ENCODE measurements at places on chromosomes 7 and 10.

DNA sequence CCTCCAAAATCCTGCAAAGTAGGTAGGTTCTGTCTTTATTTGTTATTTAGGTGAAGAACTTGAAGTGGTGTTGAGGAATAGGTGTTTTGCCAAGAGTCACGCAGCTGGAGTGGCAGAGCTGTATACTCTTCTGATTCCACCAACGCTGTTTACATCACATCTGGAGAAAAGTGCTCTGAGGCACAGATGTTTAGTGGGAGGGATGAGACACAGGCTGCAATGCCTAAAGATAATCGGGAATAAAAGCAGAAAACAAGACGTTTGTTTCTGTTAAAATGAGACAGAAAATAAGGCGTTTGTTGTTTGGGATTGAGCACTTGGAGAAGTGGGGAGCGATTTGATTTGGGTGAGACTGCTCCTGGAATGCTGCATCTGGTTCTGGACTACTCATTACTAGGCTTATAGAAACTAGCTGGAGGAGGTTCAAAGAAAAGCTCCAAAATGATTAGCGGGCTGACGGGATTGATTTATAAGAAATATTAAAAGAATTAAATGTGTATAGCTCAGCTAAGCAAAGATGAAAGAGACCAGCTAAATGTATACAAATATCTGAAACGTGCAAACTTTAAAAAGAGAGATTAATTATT, 54.3 kb downstream of the TRUB1 start:
- DNase-seq: no peak

GRCh38 chr10:11024596-11024995, 6.9 kb downstream of the CELF2 start:
- DNase-seq: no peak

GRCh38 chr10:127033216-127034033, 128.2 kb downstream of the DOCK1 start:
- DNase-seq: no peak

GRCh38 chr7:14666913-14667312, 235.6 kb downstream of the DGKB start:
- DNase-seq: no peak

GRCh38 chr10:34504534-34504933, 310.6 kb downstream of the PARD3 start:
- no peak for DNase-seq

DNA sequence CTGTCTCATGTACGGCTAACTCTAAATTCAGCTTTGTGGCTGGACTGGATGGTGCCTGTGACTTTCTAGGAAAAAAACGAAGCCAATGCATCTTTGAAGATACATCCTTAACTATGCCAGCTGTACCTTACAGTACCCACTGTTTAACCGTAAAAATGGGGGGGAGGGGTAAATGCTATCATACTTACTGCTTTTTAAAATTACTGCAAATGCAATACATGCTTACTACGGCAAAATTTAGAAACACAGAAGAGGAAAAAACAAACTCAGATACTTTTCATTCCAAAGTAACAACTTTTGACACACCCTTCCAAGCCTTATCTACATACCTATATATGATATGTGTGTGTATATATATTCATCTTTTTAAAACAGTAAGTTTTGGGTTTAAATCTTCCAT, 20.4 kb upstream of the GLCCI1 start:
- DNase-seq: no peak

DNA sequence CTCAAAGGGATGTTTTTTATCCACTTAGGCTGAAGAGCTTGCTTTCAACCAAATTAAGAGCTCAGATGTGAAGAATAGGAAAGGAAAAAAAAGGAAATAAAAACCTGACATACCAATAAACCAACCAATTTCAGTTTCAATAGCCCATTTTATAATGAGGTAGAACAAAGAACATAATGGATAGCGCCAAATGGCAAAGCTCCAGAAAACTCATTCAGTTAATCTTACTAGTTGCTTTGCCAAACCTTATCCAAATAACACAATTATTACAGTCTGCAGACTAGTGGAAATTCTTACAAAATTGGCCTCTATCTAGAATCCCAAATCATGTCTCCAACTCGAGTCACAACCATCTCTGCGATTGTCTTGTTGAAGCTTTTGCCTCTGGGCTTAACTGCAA, 337.0 kb downstream of the CRPPA start:
- DNase-seq: no peak

DNA sequence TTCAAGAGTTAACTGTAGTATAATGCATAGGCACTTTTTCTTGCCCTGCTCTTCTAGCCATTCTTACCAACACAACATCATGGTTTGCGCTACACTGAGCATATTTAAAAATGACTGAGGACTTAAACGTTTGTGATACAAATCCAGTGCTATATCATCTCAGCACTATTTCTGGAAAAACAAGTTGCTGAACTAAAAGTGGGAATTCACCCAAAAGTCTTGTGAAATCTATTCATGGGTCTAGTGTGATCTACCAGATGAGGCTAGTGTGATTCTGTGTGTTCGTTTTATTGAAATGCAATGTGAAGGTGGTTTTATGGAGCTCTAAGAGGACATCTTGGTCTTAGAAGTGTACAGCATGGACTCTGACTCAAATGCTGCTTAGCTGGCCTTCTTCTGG, 584.6 kb upstream of the POM121L12 start:
- DNase-seq: no peak

DNA sequence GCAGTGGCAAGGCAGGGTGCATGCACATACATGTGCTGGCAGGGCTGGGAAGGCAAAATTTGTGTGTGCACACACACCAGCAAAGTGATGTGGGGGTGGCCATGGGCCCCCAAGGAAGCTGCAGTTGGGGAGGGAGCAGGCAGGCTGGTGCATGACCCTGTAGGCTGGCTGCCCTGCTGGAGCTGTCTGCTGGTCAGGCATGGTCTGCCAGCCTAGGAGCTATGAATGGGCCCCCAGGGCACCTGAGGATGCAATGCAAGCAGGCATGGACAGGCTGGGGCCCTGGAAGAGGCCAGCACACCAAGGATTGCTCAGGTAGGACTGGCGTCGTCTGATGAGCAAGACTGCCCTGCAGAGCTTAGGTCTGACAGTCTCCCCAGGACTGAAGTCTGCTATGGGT, 18.2 kb upstream of the PPP1R3A start:
- no peak for DNase-seq

- DNase-seq: peak; percentile 79
Measured at GRCh38 chr10:118698421-118698820, 56.3 kb downstream of the CACUL1 start.

DNA sequence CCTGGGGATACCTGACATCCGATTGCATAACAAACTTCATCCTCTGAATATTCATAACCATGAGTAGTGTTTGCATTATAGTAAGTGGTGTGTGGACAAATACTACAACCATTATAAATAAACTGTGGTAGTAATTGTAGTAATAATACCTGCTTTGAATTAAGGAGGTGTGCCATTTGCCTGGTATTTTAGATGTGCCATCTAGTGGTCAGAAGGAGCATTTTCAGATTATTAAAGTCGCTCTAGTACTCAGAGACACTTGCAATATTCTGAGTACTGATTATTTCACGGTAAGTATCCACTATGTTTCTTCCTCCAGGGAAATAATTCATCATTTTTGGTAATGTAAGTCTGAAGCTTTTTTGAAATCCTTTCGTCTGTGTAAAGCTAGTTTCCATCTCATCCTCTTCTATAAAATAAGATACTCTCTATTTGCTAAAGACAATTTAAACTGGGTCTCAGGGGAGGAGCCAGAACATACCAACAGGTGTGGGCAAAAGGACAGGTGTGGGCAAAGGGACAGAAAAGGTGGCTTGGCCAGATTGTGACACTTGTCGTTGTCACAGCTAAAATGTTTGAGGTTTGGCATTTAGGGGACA, 115.3 kb upstream of the WDR11 start:
- no peak for DNase-seq

- no peak for DNase-seq
Measured at GRCh38 chr7:47039089-47039648, 542.7 kb downstream of the TNS3 start.

DNA sequence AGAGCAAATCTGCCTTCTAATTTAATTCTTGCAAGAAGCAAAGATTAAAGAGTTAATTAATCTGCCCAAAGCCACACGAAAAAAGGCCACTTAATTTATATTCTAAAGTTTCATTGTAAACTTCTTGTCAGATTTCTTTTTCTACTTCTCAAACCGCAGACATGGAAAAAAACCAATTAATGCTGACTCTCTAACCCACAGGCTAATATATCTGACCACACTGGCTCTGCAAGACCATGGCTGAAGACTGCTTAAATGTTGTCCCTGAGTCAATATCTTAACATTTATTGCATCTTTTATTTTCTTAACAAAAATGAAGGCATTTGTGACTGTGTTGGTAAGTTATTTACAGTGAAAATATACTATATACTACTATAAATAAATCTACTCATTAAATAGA, 234.0 kb upstream of the SP8 start:
- no peak for DNase-seq

DNA sequence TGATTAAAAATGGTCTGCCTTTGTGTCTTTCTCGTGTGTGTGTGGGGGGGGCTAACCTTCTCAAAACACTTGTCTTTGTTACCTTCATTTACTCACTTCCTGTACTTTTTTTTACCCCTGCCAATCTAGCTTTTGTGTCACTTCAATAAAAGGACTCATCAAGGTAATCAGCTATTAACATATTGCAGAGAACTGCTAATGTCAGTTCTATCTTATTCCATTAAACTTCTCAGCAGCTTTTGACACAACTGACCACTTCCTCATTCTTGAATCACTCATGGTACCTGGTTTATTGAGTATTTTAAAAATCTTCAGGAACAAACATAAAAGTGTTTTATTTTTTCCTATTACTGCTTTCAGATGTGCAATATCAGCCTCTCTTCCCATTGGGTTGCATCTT, 59.8 kb downstream of the SLC25A40 start:
- DNase-seq: no peak

DNA sequence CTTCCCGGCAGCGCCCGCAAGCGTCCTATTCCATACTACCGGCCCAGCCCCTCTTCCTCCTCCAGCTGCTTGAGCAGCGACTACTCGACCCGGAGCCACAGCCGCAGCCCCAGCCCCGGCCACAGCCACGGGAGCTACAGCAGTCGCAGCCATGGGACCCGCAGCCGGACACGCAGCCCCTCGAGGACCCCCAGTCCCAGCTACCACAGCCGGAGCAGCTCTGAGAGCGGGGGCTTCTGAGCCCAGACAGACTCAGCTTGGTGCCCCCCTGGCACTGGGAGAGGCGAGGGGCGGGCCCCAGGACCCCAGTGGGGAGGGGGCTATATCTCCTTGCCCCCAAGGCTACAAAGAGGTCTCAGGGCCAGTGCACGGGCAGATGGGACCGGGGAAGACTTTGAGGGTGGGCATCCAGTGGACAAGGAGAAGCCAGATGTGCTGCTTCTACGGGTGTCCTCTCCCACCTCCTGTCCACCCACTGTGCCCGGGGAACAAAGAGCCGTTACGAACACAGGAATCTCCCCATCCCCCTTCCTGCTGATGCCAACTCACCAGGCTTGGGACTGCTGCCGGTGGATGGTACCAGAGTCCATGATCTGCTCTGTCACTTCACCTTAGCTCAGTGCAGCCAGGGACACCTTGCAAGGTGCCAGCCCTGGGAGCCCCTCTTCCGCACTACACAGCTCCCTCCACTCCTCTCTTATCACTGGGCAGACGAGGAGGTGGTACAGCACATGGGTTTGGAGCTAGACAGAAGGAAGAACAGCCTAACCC, 16.7 kb upstream of the HSPB1 start:
- no peak for DNase-seq

- no peak for DNase-seq
Measured at GRCh38 chr10:30828680-30829079, 199.1 kb upstream of the LYZL2 start.

- DNase-seq: no peak
Measured at GRCh38 chr7:47497367-47498096, 84.4 kb downstream of the TNS3 start.

DNA sequence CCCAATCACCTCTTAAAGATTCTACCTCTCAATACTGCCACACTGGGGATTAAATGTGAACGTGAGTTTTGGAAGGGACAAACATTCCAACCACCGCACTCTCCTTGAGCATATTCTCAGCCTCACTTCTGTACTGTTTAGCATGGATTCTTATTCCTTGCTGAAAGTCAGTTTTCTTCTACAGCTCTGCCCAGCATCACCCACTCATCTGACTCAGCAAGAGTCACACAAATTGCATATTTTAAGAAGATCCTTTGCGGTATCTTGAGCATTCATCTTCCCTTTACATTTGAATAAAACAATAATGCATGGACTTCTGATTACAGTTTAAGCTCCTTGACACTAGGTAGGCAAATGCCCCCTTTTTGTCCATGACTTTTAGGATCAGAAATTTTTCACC, 251.6 kb upstream of the MKLN1 start:
- DNase-seq: no peak

- DNase-seq: no peak
Measured at GRCh38 chr7:116216956-116217571, 6.7 kb downstream of the TES start.

GRCh38 chr7:46281071-46281470, 360.0 kb upstream of the IGFBP3 start:
- DNase-seq: no peak

DNA sequence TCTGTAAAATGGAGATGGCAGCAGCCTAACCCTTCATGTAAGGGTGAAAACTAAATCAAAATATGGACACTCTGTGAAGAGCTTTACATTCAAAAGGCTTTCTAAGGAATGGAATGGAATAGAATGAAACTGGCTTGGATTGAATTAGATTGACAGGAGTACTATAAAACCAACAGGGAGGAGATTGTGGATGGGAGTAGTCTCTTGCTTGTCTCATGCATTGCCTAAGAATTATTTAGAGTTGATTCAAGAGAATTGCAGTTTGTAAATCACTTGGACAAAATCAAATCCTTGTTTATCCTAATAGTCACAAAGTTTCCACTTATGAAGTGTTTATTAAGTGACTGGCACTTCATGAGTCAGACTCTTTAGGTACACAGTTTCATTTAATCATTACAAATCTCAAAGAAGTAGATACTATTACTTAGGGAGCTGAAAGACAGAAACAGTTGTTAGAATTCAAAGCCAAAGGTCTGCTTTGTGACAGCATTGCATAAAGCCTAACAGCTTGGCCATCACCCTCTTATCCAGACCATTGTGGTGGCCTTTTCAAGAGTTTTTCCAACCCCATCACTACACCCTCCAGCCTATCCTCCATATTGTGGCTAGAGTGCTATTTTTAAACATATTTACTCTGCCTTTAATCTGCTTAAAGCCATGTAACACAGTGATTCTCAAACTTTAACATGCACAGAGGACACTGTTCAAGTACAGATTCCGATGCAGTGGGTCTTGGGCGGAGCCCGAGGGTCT, 91.9 kb upstream of the GHITM start:
- no peak for DNase-seq

DNA sequence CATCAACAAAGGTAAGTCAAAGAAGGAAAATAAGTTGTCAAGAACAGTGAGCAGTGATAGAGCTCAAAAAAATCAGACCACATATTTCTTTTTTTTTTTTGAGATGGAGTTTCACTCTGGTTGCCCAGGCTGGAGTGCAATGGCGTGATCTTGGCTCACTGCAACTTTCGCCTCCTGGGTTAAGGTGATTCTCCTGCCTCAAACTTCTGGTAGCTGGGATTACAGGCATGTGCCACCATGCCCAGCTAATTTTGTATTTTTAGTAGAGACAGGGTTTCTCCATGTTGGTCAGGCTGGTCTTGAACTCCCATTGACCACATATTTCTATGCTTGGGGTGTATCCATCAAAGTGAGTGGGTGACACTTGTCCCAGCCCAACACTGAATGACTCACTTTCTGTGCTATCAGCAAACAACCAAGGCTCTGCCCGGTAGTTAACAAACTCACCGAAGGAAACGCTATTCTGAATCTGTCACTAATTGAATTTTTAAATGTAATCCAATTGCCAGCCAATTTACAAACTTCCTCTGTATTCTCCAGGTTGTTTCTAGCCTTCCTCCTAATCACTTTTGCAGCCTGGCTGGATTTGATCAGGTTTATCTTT, 19.6 kb upstream of the SMNDC1 start:
- no peak for DNase-seq

- no peak for DNase-seq
Measured at GRCh38 chr7:138964624-138965436, 16.4 kb downstream of the KIAA1549 start.

Measured in stimulated activated CD8-positive, alpha-beta memory T cell treated with anti-CD3 and anti-CD28 coated beads, Interleukin-4, amount 100 ng/mL, for 48 hours (primary cell).